ENCODE measurements at places on chromosomes 7 and 10.

DNA sequence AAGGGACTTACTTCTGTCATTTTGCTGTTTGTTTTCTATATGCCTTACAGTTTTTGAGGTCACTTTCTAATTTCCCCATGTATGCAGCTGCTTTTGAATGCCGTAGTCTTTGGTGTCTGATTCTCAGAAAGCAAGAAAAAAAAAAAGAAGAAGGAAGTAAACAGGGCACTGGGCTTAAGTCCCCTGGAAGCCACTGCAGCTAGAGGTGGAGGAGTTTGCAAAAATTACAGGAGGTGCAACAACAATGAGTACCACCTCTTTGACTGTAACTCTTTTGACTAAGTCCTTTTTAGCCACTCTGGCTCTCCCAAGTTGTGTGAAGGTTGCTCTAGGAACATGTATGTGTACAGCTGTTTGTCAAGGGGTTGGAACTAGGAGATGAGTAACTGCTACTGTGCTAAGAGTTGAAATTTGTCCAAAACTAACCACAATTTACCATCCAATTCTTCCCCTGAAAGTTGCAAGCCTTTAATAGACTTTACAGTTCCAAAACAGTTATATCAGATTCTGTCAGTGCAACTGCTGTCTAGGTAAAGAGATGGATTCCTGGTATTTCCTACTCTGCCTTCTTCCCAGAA lies 588.0 kb upstream of the LRRN3 start:
- no peak for DNase-seq

DNA sequence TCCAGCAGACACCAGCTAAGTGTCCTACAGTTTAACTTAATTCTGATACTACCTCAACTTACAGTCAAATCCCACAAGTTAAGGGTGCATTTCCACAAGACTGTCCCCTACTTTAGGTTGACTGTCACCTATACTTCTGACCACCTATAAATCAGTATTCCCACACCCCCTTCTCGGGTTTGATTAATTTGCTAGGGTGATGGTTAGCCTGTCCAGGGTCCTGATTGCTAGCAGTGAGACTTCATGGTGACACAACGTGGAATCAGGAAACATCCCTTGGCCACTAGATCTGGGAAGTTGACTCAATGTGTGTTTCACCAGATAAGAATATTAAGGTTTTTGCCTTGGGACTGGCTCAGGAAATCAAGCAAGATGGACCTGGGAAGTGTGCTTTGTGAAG lies 88.4 kb downstream of the OR13A1 start:
- DNase-seq, result no peak

- no peak for DNase-seq
Measured at GRCh38 chr10:60182691-60183090, 207.0 kb downstream of the ANK3 start.

GRCh38 chr7:99713995-99714570 lies 20.9 kb downstream of the CYP3A7 start:
- no peak for DNase-seq

GRCh38 chr10:28139138-28139537 lies 140.3 kb upstream of the ODAD2 start:
- no peak for DNase-seq

DNA sequence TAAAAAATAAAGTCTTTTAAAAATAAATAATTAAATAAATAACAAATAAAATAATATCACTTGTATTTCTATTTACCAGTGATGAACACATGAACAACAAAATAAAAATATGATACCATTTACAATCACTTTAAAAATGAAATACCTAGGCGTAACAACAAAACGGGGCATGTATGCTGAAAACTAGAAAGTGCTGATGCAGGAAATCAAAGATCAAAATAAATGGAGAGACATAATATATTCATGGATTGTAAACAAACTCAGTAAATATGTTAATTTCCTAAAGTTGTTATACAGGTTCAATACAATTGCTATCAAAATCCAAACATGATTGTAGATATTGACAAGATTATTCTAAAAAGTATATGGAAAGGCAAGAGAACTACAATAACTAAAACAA lies 19.2 kb upstream of the SFTPA2 start:
- DNase-seq, result no peak

DNA sequence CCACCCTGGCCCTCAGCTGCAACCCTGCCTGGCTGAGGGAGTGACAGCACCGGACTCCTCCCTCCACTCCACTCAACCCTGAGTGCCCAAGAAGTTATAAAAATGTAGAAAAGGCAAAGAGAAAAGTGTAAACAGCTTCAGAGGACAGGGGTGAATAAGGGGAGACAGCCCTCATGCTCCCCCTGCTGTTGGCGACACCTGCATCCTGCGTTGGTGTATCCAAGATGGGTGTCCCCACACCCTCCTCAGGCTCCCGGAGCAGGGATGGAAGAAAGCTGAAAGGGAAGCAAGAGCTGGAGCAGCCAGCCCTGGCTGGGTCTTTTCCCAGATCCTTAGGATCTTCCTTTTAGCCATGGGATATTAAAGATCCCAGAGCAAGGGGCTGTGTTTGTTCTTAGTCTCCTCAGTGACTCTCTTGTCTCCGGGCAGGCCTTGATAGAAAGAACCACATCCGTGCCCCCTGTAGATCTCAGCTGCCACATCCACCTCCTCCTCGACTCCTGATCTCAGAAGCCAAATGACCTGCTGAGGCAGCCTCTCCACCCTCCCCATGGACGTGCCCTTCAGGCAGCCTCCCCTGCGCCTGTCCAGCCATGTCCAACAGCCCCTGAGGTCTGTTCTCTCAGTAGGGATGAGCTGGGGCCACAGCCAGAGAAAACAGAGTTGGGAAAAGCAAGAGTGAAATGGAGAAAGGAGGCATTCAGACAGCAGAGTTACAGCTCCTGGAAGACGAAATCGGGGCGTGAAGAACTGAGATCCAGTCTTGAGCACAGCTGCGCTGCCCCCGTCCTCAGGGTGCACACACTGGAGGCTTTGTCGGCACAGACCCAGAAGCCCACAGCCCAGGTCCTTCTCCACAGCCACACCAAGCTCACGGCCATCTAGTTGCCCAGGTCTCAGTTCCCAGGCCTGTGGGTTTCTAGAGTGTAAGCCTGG lies 6.8 kb downstream of the FAM131B start:
- DNase-seq, result no peak

DNA sequence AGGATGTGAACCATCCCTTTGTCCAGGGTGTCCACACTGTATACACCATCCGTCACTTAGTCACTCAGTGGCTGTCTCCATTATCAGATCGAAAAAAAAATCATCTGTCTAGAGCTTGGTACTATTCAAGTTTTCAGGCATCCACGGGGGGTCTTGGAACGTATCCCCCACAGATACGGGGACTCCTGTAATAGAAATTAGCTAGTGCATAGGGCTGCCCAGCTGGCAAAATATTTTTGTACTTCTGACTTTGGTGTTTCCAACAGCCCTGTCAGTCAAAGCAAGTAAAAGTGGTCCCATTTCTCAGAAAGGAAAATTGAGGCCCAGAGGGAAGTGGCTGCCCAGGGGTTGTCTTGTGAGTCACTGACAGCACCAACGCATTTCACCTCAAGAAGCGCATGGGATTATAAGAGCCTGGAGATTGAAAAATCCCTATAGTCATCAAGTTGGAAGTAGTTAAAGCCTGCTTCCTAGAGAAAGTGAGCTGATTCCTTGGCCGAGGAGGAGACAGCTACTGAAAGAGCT lies 52.1 kb upstream of the SLC29A3 start:
- DNase-seq, result no peak

- DNase-seq, result no peak
Measured at GRCh38 chr7:132866144-132866531, 215.8 kb downstream of the CHCHD3 start.

DNA sequence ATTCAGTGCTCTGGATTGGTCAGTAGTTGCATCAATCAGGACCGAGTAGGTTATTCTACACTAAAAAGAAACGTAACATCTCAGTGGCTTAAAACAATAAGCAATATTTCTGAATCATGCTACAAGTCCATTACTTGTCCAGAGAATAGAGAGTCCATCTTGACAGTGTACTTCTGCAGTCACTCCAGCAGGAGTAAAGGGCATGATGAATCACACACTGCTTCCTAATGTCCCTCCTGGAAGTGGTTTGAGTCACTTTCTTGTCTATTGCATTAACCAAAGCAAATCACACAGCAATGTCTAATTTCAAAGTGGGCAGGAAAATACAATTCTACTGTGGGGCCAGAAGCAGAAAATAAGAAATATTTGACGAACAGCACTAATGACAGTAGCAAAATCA lies 124.8 kb downstream of the TSPAN12 start:
- no peak for DNase-seq

- DNase-seq, result no peak
Measured at GRCh38 chr10:18649364-18649959, 1.9 kb downstream of the NSUN6 start.

DNA sequence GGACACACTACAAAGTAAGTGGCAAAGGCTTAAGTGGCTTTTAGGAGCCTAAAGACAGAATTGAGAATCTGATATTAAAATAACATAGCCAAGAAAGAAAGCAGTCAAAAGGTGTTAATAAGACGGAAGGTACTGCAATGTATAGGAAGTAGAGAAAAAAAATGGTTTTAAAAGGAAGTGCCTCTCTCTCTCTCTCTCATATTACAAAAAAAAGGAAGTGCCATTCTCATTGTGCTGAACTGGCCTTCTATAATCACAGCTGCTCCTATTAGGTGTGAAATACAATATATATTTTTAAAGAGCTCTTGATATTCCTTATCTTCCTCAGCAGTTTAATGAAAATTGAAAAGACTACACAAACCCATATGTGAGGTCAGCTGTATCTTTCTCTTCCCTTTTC lies 199.4 kb upstream of the NPVF start:
- DNase-seq, result no peak

DNA sequence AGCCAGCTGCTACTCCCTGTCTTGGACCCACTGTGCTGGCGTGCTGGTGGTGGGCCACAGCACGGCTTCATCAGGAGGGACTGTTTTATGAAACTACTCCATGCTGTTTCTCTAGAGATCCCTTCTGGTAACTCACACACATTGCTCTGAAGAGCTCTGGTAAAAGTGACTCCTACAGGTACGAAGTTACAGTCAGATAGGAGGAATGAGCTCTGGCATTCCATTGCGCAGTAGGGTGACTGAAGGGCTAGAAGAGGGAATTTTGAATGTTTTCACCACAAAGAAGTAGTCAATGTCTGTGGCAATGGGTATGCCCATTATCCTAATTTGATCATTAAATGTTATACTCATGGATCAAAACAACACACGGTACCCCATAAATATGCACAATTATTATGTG lies 609 bp downstream of the MAT1A start:
- DNase-seq, result no peak

DNA sequence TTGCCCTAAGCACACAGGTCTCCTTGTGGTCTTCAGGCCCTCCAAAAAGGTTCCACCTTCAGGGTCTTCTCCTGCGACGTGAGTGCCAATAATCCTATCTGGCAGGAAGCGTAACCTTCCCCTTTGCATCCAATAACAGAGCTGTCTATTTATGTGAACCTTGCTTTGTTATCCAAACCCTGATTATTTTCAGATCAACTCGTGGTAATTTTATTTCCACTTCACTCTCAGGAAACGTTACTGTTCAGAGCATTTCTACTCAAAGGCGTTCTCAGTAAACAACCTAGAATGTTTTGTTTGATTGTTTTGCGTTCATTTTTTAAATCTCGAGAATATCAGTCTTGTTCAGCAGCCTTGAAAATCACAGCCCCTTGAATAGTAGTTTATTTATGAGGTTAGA lies 232.3 kb upstream of the KLF6 start:
- no peak for DNase-seq
